T-helper 2 cell (primary cell): ENCODE measurements at places on chromosomes 6 and 20.

GRCh38 chr6:38214159-38214558 lies 394.6 kb downstream of the ZFAND3 start:
- DNase-seq = no peak

DNA sequence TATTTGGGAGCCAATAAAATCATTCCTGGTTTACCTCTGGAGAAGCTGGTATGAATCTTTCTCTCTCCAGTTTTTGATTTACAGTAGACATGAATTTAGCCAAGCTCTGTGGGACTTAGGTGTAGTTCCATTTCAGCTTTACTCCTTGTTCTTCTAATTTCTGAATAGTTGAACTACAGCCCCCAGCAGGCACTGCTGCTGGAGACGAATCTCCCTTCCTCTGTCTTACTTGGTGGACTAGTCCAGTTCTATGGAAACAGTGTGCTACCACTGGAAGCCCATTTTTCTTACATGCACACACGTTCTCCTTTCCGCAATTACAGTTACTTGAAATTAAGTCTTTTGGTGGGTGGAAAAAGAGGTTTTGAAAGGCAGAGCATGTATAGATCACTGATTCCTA lies 42.3 kb downstream of the RALGAPB start:
- DNase-seq = no peak

DNA sequence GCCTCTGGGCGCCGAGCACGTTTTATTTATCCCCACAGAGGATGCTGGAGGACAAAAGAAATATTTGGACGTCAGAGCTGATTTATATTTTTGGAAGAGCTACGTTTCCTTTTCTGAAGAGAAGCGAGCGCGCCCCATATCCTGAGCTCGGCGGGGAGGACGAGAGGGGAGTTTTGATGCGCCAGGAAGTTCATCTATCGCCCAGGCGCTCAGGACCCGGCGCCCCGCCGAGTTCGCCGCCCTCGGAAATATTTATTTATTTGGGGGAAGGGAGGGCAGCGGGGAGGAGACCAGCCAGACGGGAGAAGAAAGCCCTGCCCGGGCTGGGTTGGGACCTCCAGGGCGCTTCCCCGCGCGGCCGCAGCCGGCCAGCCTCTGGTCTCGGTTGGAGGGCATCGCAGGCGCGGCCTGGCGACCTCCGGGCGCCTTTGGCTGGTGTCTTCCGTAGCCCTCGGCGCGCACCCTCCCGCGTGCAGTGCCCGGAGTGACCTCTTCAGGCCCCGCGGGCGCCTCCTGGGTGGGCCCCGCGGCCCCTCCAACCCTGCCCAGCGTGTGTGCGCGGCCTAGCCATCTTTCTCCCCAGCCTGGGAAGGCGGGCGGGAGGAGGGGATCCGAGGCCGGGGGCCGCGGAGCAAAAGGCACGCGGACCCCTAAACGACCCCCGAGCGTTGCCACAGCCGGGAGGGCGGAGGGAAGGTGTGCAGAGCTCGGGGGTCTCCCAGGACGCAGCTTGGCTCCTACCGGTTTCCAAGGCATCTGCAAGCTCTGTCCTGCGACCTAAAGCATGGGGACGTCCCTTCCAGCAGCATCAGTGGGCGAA lies 5.4 kb upstream of the FOXF2 start:
- DNase-seq = no peak

DNA sequence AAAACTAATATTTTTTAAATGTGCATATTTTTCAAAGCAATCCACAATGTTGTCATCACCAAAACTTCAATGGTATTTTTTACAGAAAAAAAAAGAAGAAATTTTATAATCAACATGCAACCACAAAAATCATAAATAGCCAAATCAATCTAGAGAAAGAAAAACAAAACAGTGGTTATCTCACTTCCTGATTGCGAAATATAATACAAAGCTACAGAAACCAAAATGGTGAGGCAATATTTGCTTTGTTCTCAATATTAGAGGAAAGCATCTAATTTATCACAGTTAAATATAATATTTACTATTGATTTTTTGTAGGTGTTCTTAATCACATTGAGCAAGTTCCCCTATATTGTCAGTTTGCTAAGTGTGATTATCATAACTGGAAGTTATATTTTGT lies 720.7 kb upstream of the ADGRB3 start:
- DNase-seq = no peak

DNA sequence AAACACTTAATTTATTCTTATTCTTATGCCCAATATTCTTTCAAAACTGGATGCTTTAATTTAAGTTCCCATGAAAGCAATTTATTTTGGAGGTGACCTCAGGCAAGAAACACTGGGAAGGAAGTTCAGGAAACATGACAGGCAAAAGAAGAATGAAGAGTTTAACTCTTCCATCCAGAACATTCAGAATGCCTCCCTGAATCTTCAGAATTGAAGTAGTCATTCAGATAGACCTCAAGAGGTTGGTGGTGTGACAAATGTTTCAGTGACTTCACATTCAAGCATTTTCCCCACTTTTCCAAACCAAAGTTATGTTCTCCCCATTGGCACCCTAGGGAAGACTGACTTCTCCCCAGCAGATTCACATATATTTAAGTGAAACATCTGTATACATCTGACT lies 110.5 kb downstream of the HAO1 start:
- DNase-seq = no peak
